ENCODE measurements at places on chromosomes 16 and 17. TPM values are rescaled to one million over a fixed set of nuclear protein-coding genes. Genes with fewer than 3 reads are reported as not detected.
A peak's percentile ranks its signal among the peaks of the same experiment; 100 is the strongest.

CARD14 gene
- not detected for total RNA-seq

DNA sequence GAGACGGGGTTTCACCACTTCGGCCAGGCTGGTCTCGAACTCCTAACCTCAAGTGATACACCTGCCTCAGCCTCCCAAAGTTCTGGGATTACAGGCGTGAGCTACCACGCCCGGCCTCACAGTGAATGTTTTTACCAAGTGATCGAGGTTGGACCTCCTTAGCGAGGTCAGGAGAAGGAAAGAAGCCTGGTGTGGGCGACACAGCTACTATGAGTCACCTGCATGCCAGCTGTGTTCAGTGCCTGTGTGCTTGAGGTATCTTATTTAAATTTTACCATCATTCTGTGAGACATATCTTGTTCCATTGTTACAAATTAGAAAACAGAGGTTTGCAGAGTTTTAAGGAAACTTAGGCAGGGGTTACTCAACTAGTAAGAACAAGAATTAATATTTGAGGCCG lies 174.8 kb upstream of the DYNLRB2 start:
- H3K27me3 ChIP-seq = peaks cover 10% of the 10 kb centered on the region
- H3K27ac ChIP-seq = no peak overlapping the region
- DNase-seq = no peak
- H3K36me3 ChIP-seq = no peaks in the 10 kb centered on the region
- H3K4me1 ChIP-seq = no peaks in the 10 kb centered on the region

DNA sequence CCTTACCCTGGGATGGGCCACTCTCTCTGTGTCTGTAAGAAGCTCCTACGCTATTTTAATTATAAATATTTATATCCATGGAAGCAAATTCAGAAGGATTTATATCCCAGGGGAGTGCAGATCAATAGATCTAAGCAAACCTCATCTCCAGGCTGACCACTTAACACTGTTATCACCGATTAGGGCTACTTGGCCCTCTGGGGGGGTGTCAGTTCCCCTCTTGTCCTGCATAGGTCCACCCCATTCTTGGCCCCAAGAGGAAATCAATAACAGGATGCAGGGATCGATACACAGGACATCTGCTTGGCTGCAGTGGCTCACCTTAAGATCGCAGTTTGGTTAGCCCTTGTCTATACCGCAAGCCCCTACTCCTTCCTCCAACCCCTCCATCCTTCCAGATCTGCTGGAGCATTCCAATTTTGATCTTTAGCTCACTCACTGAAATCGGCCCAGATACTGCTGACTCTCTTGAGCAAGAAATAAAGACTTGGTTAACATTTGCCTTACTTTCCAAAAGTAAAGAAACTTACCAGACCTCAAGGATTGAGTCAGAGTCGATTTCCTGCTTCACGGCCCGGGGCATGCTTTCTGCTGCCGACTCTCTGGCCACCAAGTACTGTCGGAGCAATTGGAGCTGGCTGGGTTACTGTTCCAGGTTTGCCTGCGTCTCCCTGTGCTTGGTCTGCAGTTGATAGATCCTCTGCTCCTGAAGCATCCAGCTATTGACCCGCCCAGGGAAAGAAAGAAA lies 112.3 kb upstream of the PMFBP1 start:
- H3K27me3 ChIP-seq = no peaks in the 10 kb centered on the region
- H3K4me3 ChIP-seq = no peak overlapping the region
- no peak for DNase-seq
- H3K36me3 ChIP-seq = no peaks in the 10 kb centered on the region

DNA sequence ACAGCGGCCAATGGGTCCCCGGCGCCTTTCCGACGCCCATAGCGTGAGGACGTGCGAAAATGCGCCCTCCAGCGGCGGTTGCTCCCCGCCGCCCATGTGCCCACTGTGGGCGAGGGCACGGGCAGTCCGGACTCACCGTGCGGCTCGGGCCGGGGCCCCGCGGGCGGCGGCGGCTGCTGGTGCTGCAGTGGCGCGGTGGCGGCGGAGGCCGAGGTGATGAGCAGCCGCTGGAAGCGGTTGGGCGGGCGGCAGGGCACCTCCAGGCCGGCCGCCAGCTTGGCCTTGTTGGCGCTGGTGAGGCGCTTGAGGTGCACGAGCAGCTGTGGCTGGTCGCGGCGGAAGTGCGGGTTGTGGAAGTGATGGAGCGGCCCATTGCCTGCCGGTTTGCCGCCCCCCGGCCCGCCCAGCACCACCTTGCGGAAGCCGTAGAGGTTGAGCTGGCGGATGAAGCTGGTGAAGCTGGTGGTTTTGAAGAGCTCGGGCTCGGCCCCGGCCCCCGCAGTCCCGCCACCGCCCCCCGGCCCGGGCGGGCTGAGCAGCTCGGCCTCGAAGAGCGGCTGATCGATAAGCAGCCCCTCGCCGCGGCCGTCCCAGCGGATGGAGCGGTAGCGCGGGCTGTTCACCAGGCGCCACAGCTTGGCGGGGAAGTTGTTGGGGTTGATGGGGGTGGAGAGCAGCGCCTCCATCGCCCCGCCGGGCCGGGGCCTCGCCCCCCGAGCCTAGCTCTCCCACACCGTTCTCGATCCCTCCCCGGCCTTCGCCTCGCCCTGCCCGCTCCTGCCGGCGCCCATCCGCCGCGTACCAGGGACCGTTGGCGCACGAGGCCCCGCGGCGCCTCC lies at the start of gene HSF5:
Gene HSF5 (minus strand): TSS at position 820 of the 839 bp plus-strand sequence. CDS start 134 bp downstream, at position 686.
- peak; percentile 77 for DNase-seq
- H3K27ac ChIP-seq = peak within 1 kb of the TSS; percentile 62
- peak within 1 kb of the TSS; percentile 30 for H3K4me3 ChIP-seq
- H3K4me1 ChIP-seq = peaks cover 9% of the 10 kb centered on the region

DNA sequence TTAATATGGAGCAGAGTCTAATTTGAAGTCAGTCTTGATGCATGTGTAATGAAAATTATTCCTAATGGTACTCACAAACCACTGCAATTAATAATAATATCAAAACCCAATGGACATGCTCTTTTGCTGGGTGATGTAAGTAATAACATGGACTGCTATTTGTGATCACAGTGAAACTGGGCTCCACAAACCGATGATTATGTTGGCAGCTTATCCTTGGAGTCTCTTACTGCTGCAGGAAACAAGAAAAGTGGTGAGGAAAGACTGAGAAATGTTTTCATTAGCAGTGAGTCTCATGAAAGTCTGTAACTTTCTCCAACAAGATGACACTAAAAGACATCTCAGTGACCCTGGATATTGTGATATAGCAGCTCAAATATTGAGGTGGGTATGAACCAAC lies 45.2 kb downstream of the TMEM100 start:
- H3K4me1 ChIP-seq = no peaks in the 10 kb centered on the region
- peaks cover 2% of the 10 kb centered on the region for H3K36me3 ChIP-seq
- H3K4me3 ChIP-seq = no peak overlapping the region
- H3K27ac ChIP-seq = no peak overlapping the region
- H3K27me3 ChIP-seq = peaks cover 35% of the 10 kb centered on the region
- DNase-seq = no peak

DNA sequence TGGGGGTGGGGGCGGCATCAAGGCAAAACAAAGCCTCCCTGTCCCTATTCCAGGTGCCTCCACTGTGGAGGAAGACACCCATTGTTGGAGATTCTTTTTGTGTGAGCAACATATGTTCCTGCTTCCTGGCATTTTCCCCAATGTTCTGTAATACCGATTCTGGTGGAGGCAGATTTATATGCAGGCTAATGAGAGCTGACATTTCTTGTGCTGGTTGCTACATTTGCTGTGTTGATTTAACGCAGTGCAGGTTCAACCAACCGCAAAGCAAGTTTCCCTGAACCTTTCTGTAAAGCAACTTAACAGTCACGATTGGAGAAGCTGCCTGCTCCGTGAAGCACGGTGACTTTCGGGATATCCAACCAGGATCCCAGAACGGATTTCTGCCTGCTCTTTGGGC lies 260.5 kb downstream of the CBLN1 start:
- no peaks in the 10 kb centered on the region for H3K27me3 ChIP-seq
- no peaks in the 10 kb centered on the region for H3K36me3 ChIP-seq
- no peak for DNase-seq

- no peak overlapping the region for H3K4me3 ChIP-seq
- H3K27ac ChIP-seq = no peak overlapping the region
- H3K36me3 ChIP-seq = no peaks in the 10 kb centered on the region
- peaks cover 6% of the 10 kb centered on the region for H3K4me1 ChIP-seq
- peaks cover 21% of the 10 kb centered on the region for H3K27me3 ChIP-seq
Observed at GRCh38 chr16:10554569-10554968, 25.8 kb downstream of the EMP2 start.

TSPAN10 gene
- 0.75 TPM for total RNA-seq

ITGAX gene
- 3.1 TPM for total RNA-seq

ITGAD gene
- not detected for total RNA-seq

- no peak for DNase-seq
- no peaks in the 10 kb centered on the region for H3K4me1 ChIP-seq
- no peak overlapping the region for H3K4me3 ChIP-seq
- peaks cover 5% of the 10 kb centered on the region for H3K27me3 ChIP-seq
- no peaks in the 10 kb centered on the region for H3K36me3 ChIP-seq
Observed at GRCh38 chr17:80198144-80198661, 21.9 kb downstream of the SGSH start.

CRYBA1 gene
- total RNA-seq = not detected

DNA sequence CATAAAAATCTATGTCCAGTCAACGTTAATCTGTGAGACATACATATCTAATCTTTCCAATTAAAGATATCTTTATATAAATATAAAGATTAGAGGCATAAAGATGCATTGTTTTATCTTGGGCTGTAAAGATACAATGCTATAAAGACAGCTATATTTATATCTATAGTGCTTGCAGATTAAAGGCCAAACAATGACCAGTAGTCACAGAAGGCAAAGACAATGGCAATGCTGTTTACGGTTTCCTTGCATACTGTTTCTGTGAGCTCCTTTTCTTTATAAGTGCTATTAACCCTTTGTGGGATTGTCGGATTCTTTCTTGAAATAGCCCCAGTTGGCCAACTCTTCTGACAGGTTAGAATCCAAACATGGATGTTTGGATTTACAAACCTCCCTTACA lies 85.5 kb upstream of the SALL1 start:
- no peak overlapping the region for H3K27ac ChIP-seq
- H3K4me3 ChIP-seq = no peak overlapping the region
- DNase-seq = no peak
- H3K36me3 ChIP-seq = no peaks in the 10 kb centered on the region

DNA sequence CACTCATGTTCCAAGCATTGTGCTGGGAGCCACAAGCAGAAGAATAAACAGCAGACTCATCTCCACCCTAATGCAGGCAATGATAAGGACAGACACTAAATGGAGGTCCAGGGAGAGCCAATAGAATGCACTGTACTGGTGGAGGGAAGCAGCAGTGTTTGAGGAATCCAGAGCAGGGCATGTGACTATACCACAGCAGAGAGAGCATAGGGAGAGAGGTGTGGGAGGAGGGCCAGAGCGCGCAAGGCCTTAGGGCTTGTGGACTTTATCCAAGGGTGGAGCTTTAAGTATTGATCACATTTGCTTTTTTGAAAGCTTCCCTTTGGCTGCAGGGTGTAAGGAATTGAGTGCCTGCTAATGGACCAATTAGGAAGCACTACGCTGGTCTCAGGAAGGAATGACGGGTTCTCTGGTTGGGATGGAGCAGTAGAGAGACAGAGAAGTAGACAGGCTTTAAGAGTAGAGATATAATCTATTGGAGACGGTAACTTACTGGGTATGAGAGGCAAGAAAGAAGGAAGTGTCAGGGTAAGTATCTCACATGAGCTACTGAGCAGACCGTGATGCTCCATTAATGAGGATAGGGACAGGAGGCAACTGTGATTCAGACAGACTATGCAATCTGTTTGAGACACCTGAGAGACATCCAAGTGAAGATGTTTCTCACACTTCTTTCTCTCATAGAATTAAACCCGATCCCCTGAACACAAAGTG lies 82.2 kb downstream of the MYO1D start:
- peaks cover 9% of the 10 kb centered on the region for H3K27me3 ChIP-seq
- no peaks in the 10 kb centered on the region for H3K36me3 ChIP-seq
- H3K27ac ChIP-seq = no peak overlapping the region

TVP23B gene
- total RNA-seq = 20.1 TPM

SMIM36 gene
- total RNA-seq = not detected

DNA sequence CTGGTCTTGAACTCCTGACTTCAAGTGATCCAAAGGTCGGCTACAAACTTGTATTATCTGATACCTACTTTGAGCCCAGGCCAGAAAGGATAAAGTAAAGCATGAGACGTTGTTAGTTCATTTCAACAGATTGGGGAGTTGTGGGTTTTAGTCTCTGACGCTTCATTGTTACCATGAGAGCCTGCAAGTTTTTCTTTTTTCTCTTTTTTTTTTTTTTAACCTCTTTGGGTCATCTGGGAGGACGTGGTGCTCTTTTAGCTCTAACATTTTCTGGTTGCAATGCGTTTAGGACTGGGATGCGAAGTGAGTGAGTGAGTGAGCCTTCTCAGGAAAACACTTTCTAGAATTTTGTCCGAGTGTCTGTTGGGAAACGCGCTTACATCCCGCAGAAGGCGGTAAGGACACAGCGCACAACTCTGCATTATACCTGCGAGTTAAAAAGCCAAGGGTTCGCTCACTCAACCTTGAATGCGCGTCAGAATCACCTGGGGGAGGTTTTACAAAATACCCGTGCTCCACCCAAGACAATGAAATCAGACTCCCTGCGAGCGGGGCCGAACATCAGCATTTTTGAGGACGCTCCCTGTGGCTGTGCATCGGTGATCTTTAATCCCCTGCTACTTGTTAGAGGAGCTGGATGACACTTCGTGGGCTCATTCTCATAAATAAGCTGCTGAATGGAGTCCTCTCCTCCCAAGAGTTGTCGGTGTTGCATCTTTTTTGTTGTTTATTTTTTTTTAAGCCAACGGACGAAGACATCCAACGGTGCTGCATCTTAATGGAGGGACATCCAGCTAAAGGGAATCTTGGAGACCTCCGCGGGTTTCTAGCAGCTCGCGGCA lies 629 bp upstream of the RNF135 start:
- peaks cover 4% of the 10 kb centered on the region for H3K27me3 ChIP-seq
- peak overlapping the region; percentile 97 for H3K4me3 ChIP-seq
- peak overlapping the region; percentile 97 for H3K27ac ChIP-seq
- DNase-seq = peak; percentile 67
- peaks cover 20% of the 10 kb centered on the region for H3K36me3 ChIP-seq
